Hepatocyte (in vitro differentiated cells): ENCODE measurements at places on chromosomes 13 and 19.

- no peak overlapping the region for H3K4me3 ChIP-seq
- DNase-seq: no peak
- H3K36me3 ChIP-seq: no peaks in the 10 kb centered on the region
- H3K27ac ChIP-seq: peak overlapping the region; percentile 24
Observed at GRCh38 chr19:6232601-6233055, 47.1 kb downstream of the MLLT1 start.

GRCh38 chr19:1181606-1182005 lies 7.5 kb upstream of the SBNO2 start:
- H3K27ac ChIP-seq: peak overlapping the region; percentile 78
- DNase-seq: peak; percentile 43
- H3K4me3 ChIP-seq: no peak overlapping the region
- H3K27me3 ChIP-seq: no peaks in the 10 kb centered on the region
- H3K36me3 ChIP-seq: no peaks in the 10 kb centered on the region

DNA sequence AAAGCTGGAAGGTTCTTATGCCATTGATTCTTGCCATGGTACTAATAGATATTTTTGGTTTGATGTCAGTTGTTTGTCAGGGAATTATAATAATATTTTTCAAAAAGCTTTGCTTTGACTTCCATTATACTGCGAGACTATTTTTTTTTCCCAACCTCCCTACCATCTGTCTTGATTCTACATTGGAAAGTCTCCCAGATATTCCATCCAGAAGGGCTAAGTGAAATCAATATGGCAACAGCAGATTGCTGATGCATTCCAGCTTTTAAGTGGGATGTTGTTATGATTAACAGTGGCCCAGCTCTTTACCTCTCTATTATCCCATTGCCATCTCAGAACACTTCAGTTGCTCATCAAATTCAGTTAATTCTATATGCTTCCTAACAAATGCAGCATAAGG lies 247.4 kb downstream of the OXGR1 start:
- H3K27me3 ChIP-seq: no peaks in the 10 kb centered on the region
- no peak overlapping the region for H3K4me3 ChIP-seq
- no peaks in the 10 kb centered on the region for H3K4me1 ChIP-seq
- no peak overlapping the region for H3K27ac ChIP-seq
- no peak for DNase-seq

DNA sequence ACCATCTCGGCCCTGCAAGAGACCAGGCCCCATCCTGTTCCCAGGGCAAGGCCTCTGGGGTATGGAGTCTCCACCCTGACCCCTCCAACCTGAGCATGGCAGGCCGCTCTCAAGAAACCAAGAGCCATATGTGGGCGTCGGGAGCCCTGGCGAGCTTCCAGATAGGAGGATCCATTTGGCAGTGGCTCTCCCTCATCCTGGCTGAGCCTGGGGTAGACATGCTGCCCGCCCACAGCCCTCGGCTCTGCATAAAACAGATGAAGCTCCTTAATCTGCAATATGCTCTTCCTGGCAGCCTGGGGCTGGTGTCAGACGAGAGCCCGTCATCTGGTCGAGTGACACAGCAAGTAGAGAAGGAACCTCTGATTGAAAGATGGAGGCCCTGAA lies 6.1 kb downstream of the ATP13A1 start:
- no peaks in the 10 kb centered on the region for H3K27me3 ChIP-seq
- no peak for DNase-seq
- H3K4me1 ChIP-seq: peaks cover 6% of the 10 kb centered on the region
- no peaks in the 10 kb centered on the region for H3K36me3 ChIP-seq

DNA sequence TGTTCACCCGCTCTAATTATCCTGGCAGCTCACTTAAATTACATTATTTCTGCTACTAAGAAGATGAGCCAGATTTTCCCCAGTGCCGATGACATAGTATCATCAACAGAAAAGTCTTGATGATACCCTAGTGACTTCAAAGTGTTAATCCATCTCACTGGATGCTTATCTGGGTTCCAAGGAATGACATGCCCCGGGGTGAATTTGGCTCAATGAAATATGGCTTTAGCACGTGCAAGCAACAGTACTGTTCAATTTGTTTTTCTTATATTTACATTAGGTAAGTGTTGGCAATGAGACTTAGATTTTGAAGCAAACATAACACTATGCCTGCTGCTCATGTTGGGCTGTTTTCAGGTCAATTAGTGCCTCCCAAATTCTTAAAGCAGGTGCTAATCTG lies 548.2 kb upstream of the SLITRK1 start:
- no peak overlapping the region for H3K27ac ChIP-seq
- H3K27me3 ChIP-seq: no peaks in the 10 kb centered on the region
- no peaks in the 10 kb centered on the region for H3K4me1 ChIP-seq

DNA sequence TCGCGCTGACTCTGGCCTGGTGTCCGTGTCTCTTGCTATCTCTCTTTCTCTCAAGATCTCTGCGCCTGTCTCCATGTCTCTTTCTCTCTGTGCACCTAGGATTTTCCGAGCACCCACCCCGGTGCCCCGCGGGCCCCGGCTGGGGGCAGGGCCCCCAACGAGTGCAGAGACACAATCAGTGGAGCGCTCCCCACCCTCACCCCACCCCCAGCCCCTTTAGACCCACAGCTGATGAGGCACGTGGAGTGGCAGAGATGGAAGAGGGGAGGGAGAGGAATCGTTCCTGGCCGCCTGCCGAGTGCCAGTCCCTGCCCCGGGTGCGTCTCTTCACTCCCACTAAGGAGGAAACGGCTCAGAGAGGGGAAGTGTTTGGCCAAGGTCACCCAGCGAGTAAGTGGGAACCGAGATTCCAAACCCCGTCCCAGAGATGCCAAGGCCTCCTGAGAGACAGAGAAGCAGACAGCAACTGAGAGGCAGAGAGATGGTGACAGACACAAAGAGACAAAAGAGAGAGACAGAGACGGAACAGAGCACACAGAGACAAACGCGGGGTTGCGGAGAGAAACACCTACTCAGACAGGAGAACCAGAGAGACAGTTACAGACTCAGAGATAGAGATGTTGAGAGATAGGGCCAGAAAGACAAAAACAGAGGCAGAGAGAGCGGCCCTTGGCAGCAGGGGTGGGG lies 626 bp upstream of the BCL3 start:
- no peaks in the 10 kb centered on the region for H3K27me3 ChIP-seq
- no peaks in the 10 kb centered on the region for H3K36me3 ChIP-seq
- peak overlapping the region; percentile 100 for H3K27ac ChIP-seq
- H3K4me3 ChIP-seq: peak overlapping the region; percentile 70
- DNase-seq: peak; percentile 72

DNA sequence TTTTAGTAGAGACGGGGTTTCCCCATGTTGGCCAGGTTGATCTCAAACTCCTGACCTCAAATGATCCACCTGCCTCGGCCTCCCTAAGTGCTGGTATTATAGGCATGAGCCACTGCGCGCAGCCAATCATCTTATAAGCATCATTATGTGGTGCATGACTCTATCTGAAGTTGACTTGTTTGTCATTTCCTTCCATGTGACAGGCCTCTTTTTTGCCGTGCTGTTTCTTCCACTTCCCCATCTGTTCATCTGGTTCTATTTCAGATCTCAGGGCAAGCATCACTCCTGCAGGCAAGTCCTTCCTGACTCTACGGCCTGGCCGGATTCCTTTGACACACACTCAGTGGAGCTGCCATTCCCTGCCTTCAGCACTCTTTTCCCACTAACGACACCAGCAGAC lies 15.2 kb downstream of the COL5A3 start:
- H3K27me3 ChIP-seq: no peaks in the 10 kb centered on the region
- H3K4me1 ChIP-seq: no peaks in the 10 kb centered on the region
- H3K36me3 ChIP-seq: no peaks in the 10 kb centered on the region
- no peak overlapping the region for H3K27ac ChIP-seq
- no peak for DNase-seq
- H3K4me3 ChIP-seq: no peak overlapping the region

GRCh38 chr19:16895467-16896145 lies 6.8 kb downstream of the F2RL3 start:
- H3K4me1 ChIP-seq: peaks cover 3% of the 10 kb centered on the region
- H3K27ac ChIP-seq: no peak overlapping the region
- H3K4me3 ChIP-seq: no peak overlapping the region
- no peaks in the 10 kb centered on the region for H3K27me3 ChIP-seq
- DNase-seq: no peak

DNA sequence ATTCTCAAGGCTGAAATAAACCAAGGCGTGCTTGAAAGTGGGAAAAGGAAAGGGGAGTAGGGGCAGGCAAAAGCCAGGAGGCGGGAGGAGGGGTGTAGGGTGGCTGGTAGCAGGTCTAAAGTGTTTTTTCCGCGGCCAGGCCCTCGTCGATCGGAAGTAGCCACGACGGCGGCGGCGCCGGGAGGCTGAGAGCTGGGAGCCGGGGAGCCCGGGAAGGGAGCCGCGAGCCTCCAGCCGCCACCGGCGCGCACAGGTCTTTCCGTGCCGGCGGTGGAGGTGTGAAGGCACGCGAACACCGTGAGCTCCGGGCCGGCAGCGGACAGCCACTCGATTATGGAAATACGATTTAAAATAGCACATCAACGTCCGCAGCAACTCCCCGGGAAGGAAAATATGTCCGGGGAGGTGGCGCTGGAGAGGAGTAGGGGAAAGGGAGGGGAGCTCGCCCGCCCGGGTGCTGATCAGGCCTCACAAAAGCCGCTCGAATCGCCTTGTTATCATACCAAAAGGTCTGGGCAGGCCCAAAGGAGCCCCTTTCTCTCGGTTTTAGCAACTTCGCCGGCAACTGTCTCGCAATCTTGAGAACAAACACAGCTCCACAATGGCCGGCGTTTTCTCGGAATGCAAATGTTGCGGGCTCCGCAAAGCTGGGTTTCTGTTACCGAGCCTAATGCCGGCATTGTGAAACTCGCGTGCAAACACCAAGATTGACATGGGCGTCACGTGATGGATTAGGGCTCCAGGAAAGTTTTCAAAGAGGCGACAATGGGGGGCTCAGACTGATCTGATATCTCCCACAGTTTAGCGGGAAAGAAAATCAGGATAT lies 2.9 kb upstream of the PCDH8 start:
- H3K4me1 ChIP-seq: peaks cover 13% of the 10 kb centered on the region
- H3K27ac ChIP-seq: peak overlapping the region; percentile 94
- no peaks in the 10 kb centered on the region for H3K36me3 ChIP-seq
- peaks cover 48% of the 10 kb centered on the region for H3K27me3 ChIP-seq

DNA sequence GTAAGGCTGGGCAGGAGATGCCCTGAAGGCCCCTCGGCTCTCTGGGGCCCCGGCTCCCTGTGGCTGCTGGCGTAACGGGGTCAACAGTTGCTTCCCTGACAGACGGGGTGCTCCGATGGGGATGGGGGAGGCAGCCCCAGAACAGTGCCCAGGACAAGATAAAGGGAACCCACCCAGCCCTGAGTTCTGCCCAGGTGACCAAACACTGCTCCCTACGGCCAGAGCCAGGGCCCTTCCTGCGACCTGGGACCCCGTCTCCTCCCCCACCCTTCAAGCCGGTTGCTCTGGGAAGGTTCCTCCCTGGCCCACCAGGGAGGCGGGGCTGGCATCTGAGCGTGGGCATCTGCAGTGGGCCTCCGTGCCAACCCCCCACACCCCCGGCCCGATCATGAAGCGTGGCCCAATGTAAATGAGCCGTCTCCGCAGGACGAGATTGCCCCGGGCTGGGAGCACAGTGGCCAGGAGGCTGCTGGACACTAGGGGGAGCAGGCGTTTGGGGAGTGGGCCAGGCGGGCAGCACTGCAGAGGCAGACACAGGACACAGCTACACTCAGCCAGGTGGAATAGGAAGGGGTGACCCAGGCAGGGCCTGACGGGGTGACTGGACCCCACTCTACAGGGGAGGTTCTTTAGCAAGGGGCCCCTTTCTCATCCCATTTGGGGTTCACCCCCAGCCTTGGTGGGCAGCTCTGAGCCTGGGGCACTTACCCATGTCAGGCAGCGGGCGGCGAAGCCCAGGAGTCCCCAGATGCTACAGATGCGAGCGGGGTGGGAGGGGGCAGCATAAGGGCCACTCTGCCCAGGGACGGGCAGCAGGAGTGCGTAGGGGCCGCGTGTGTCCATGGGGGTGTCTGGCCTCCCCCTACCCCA lies 1.2 kb upstream of the NKPD1 start:
- no peaks in the 10 kb centered on the region for H3K36me3 ChIP-seq
- H3K4me1 ChIP-seq: peaks cover 9% of the 10 kb centered on the region
- H3K27ac ChIP-seq: no peak overlapping the region
- peak; percentile 61 for DNase-seq
- H3K4me3 ChIP-seq: no peak overlapping the region

- no peak overlapping the region for H3K27ac ChIP-seq
- no peak for DNase-seq
- no peaks in the 10 kb centered on the region for H3K4me1 ChIP-seq
- H3K27me3 ChIP-seq: no peaks in the 10 kb centered on the region
- no peaks in the 10 kb centered on the region for H3K36me3 ChIP-seq
Observed at GRCh38 chr13:39130301-39130700, 92.0 kb downstream of the NHLRC3 start.

DNA sequence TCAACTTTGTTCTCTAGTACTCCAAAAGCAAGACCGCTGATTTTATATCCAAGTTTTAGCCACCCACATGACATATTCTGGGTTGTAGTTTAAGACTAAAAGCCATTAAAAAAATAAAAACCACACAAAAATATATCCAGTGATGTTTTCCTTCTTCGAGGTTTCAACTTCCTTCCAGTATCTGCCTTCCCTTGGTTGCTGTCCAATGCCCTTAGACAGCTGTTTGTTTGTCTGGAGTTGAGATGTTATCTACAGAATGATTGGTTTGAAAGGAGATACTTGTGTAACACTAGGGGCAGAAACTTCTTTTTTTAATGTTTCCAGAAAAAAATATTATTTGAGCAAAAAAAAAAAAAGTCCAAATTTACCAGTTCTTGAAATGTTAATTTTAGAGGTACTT lies 591.5 kb upstream of the PCDH9 start:
- H3K4me3 ChIP-seq: no peak overlapping the region
- no peaks in the 10 kb centered on the region for H3K27me3 ChIP-seq
- H3K27ac ChIP-seq: no peak overlapping the region

GRCh38 chr13:76965759-76966421 lies 17.6 kb downstream of the ACOD1 start:
- H3K4me3 ChIP-seq: no peak overlapping the region
- no peaks in the 10 kb centered on the region for H3K27me3 ChIP-seq
- peak; percentile 71 for DNase-seq
- H3K4me1 ChIP-seq: peaks cover 16% of the 10 kb centered on the region
- no peaks in the 10 kb centered on the region for H3K36me3 ChIP-seq

GRCh38 chr13:109451726-109452125 lies 334.7 kb downstream of the IRS2 start:
- H3K4me3 ChIP-seq: no peak overlapping the region
- no peak overlapping the region for H3K27ac ChIP-seq
- no peak for DNase-seq
- H3K36me3 ChIP-seq: no peaks in the 10 kb centered on the region
- H3K4me1 ChIP-seq: no peaks in the 10 kb centered on the region

- H3K36me3 ChIP-seq: no peaks in the 10 kb centered on the region
- no peaks in the 10 kb centered on the region for H3K4me1 ChIP-seq
- DNase-seq: no peak
- no peak overlapping the region for H3K27ac ChIP-seq
Observed at GRCh38 chr13:24938966-24939365, 157.0 kb upstream of the PABPC3 start.

GRCh38 chr13:111304041-111304544 lies 16.3 kb upstream of the TEX29 start:
- H3K4me1 ChIP-seq: no peaks in the 10 kb centered on the region
- no peak overlapping the region for H3K27ac ChIP-seq
- H3K4me3 ChIP-seq: no peak overlapping the region
- H3K27me3 ChIP-seq: no peaks in the 10 kb centered on the region
